ENCODE measurements at places on chromosomes 7 and 10.

- DNase-seq = peak; percentile 60
Observed at GRCh38 chr10:93445097-93445960, 36.8 kb downstream of the MYOF start.

DNA sequence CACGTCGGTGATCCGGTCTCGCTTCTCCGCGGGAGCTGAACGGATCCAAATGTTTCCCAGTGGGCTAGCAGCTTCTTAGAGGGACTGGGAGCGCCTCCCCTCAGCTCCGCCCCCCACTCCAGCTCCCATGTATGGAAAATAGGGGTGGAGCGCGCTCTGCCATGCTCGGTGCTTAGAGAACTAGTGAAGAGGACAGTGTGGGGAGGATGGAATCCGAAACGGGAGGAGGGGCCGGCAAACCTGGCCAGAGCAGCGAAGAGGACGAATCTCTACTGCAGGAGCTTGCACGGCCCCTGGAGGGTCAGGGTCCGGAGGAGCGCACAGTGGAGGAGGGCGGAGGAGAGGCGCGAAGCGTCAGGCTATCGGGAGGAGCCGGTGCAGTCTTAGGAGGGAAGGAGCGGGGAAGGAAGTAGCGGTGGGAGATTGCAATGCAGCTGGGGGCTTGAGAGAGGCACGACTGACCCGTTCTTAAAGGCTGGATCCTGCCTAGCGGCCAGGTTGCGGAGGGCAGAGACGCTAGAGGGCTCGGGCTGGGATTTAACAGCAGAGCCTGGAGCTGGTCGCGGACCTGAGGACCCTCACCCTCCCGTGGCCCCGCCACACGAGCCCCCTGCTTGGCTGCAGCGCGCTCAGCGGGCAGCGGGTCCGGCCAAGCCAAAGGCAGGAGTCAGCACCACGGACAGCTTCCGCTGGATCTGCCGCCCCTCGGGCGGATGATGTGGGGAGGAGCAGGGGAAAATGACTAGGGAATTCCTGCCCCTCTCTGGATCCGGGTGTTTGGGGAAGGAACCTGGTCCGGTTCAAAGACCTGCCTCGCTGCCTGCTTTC, at the start of gene PRLHR:
Gene PRLHR, minus strand, starts transcription at position 51 of the 828 bp plus-strand sequence. CDS start 404 bp downstream, outside the sequence.
- no peak for DNase-seq

GRCh38 chr7:113338071-113338696, 219.8 kb upstream of the SMIM30 start:
- no peak for DNase-seq

DNA sequence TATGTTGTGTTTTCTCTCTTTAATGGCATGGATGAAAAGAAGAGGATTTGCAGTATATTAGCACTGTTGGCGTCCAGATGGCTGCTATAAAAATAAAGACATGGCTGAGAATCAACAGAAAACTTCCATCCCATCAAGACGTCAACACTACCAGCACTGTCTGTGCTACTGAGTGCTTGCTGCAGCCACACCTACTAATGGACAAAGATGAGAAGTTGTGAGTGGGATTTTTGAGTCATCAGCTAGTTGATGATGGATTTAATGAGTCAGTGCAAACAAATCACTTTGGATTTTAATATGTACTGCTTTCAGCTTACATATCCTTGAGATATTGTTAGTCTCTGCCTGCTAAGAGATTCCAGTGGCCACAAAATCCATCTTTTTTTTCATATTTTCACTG, 631.0 kb upstream of the ANKRD30A start:
- DNase-seq = no peak

DNA sequence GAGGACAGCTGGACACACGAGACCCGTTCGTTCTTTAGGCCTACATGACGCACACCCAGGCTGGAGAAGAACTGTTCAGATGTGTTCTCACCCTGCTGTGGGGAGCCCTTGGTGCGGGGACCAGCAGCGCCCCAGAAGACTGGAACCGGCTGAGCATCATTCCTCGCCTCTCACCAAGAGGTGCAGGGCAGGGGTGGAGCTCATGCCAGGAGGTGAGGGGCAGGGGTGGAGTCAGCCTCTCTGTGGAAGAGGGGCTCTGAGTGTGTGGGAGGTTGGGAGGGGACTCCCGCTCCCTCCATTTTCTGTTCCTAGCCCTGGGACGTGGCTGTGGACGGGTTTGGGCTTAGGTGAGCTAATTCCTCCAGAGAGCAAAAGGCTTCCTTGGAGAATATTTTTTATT, 66.0 kb upstream of the SHH start:
- DNase-seq = no peak

DNA sequence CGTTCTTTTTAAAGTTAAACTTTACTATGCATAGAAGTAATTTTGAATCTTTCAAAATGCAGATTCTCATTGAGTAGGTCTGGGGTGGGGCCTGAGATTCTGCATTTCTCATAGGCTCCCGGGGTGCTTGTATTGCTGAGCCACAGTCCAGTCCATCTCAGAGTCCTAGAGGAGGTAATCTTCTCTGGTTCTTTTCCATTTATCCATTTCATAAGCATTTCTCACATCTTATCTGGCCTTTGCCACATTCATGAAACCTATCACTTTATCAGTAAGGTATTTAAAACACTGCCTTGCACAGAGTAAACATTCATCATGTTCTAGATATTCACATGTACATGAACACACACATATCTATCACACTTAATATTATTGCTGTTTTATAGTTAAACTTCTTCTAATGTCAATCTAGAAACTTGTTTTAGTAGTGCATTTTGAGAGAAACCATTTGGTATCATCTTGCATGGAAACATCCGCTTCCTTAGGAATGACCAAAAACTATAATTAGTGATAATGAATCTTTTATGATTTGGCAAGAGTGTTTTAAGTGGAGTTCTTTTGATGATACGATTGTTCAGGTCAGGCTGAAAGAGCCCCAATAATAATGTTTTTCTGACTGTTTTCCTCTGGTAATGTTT, 12.0 kb downstream of the GNAI1 start:
- no peak for DNase-seq

DNA sequence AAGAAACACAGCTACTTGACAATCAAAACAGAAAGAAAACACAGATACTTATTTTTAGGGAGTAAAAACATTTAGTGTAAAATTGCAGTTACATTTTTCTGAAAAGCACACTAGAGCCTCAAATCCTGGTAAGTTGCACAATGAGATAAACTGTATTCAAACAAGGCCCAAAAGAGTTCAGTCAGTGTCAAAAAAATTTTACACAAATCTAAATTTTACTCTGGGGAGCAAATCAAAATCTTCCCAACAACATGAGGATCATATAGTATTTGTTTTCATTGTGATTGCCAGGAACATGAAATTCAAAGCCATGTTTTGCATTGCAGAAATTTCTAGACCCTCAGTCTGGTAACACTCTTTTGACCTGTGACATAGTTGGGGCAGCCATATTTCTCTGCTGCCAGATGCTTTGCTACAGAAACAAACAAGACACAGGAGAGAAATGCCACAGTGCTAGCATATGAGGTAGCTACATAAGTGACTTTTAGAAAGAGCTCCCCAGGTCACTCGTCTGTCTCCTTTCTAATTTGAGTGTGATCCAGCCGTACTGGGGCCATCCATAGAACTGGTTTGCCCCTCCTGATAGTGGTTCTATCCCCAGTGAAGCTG, 49.6 kb downstream of the PDE1C start:
- DNase-seq = no peak
